ENCODE measurements at places on chromosomes 1 and 21. TPM values are rescaled to one million over a fixed set of nuclear protein-coding genes. Genes with fewer than 3 reads are reported as not detected.

- peak; percentile 45 for DNase-seq
Measured at GRCh38 chr1:77273891-77274290, 7.9 kb upstream of the AK5 start.

Gene TFB2M
- total RNA-seq = 29.4 TPM

DNA sequence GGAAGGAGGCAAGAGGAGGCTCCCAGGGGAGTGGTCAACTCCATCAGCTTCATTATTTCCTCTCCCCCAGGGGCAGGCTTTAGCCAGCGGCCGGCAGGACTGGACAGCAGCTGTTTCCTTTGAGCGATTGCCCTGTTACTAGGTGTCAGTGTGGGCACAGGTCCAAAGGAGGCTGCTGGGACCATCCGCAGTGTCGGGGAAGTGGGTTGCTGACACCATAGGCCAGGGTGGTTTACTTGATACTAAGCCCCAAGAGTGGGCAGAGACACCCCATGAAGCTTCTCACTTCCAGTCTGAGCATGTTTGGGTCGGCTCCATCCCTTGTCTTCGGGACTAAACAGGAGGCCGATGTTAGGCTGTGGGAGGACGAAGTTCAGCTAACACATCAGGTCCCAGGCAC lies 63.6 kb downstream of the KAZN start:
- DNase-seq = no peak

DNA sequence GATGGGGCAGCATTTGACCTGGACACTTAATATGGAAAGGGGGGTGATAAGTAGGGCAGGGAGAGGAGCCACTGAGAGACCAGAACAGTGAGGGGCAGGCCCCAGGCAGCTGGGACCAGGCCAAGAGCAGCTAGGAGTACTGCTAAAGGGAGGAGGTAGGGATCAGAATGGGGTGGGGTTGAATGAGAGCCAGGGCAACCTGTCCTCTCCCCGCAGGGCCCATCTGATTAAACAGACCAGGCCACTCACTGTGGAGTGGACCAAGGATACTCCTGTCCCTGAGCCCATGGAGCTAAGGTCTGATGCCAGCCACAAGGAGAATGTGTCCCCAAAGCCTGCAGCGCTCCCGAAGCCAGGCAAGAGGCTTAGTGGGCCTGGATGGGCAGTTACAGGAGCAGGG lies 2.1 kb downstream of the C1orf167 start:
- no peak for DNase-seq

DNA sequence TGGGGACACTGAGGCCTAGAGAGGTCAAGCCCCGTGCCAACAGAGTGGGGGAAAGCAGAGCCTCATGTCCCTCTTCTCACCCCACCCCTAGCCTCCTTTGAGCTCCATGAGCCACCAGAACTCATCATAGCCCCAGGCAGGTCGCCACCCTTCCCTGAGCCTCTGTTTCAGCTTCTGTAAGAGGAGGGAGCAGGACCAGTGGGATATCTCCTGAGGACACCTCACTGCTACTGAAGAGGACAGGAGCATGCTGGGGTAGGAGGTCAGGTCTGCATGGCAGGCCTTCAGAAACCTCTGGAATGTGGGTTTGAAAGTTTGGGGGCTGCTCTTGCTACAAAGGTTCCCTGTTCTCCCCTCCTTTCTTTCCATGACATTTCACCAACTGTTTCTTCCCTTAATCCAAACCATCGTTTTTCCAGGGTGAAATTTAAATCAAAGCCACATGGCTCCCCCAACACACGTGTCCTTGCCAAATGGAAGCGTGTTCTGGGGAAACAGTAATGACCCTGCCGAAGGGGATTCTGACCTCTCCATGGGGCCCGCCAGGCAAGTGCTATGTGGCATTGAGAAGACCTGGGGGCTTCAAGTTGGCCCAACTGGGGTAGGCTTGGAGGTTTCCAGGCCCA lies 88.1 kb upstream of the RUNX3 start:
- DNase-seq = no peak

Gene CASQ2
- not detected for total RNA-seq

Gene FAM3B
- total RNA-seq = not detected

GRCh38 chr1:240866724-240867123 lies 254.8 kb upstream of the GREM2 start:
- no peak for DNase-seq

Measured in fibroblast of villous mesenchyme (primary cell).